ENCODE measurements at places on chromosomes 5 and 9.

- H3K36me3 ChIP-seq: no peaks in the 10 kb centered on the region
- no peak overlapping the region for H3K27ac ChIP-seq
- no peak overlapping the region for H3K4me3 ChIP-seq
- no peaks in the 10 kb centered on the region for H3K4me1 ChIP-seq
- DNase-seq: no peak
Observed at GRCh38 chr9:87703636-87704276, 22.2 kb upstream of the CTSL start.

- no peak overlapping the region for H3K4me3 ChIP-seq
- no peaks in the 10 kb centered on the region for H3K4me1 ChIP-seq
- no peaks in the 10 kb centered on the region for H3K27me3 ChIP-seq
- H3K27ac ChIP-seq: no peak overlapping the region
- DNase-seq: no peak
Observed at GRCh38 chr5:17769277-17769676, 135.0 kb downstream of the TAF11L14 start.

DNA sequence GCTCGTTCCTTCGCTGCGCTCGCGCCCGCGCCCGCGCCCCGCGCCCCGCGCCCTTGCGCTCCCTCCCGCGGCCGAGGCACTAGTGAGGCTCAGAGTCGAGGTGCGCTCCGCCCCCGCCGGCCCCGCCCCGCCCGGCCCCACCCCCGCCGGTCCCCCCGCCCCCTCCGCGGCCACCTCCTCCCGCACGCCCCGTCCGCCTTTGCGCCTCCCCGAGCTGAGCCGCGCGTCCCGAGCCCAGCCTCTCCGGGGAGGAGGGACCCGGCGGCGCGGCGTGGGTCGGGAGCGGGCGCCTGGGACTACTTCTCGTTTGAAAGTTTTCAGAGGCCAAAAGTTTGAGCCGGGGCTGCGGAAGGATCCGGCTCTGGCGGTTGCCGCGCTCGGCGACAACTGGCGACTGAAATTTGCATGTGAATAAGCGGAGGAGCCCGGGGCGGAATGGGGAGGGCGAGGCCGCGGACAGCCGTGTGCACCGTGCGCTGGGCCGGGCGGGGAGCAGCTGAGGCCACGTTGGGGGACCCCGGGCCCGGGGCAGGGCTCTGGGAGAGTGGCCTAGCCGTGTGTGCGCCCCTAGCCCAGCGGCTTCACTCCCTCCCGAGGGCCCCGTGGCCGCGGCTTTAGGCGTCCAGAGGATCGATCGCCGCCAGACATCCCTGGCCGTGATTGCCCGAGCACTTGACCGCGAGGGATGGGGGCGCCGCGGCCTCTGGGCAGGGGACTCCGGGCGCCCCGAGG is at the start of gene NOTCH1:
TSS of gene NOTCH1 (minus strand) at position 84 of the 732 bp plus-strand sequence. CDS start 262 bp downstream, outside the sequence.
- DNase-seq: peak; percentile 67
- H3K27me3 ChIP-seq: no peaks in the 10 kb centered on the region
- H3K4me1 ChIP-seq: peaks cover 6% of the 10 kb centered on the region
- H3K36me3 ChIP-seq: peaks cover 12% of the 10 kb centered on the region
- peak within 1 kb of the TSS; percentile 51 for H3K27ac ChIP-seq
- peak within 1 kb of the TSS; percentile 81 for H3K4me3 ChIP-seq

- DNase-seq: peak; percentile 31
- H3K36me3 ChIP-seq: no peaks in the 10 kb centered on the region
- H3K4me1 ChIP-seq: peaks cover 27% of the 10 kb centered on the region
- H3K27ac ChIP-seq: peak overlapping the region; percentile 7
Observed at GRCh38 chr5:133825631-133826289, 142.7 kb downstream of the C5orf15 start.

DNA sequence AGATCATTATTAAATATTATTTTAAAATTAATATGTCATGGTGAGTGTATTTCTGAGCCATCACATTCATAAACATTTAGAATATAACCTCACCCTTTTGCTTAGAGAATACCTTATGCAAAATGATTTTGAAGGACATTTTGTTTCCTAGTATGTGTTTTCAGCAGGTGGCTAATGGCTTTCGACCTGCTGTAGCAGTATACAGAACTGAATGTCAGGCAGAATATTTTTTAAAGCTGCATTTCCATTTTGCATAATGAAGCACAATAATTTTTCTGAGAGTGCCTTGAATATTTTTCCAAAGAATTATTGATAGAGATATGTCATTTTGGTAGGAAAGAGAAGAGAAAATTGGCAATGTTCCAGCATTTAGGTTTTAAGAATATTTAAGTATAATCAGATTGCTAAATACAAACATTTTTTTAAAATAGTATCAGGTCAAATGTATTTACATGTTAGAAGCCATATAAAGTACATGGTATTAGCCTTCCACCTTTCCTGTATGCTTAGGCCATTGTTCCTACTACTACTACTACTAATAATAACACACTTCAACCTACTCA is 42.3 kb downstream of the PAM start:
- H3K27ac ChIP-seq: no peak overlapping the region
- H3K4me3 ChIP-seq: no peak overlapping the region
- H3K4me1 ChIP-seq: peaks cover 53% of the 10 kb centered on the region
- no peak for DNase-seq
- H3K27me3 ChIP-seq: no peaks in the 10 kb centered on the region

- no peaks in the 10 kb centered on the region for H3K4me1 ChIP-seq
- no peak for DNase-seq
- H3K4me3 ChIP-seq: no peak overlapping the region
Observed at GRCh38 chr5:44691802-44692201, 116.9 kb upstream of the MRPS30 start.

DNA sequence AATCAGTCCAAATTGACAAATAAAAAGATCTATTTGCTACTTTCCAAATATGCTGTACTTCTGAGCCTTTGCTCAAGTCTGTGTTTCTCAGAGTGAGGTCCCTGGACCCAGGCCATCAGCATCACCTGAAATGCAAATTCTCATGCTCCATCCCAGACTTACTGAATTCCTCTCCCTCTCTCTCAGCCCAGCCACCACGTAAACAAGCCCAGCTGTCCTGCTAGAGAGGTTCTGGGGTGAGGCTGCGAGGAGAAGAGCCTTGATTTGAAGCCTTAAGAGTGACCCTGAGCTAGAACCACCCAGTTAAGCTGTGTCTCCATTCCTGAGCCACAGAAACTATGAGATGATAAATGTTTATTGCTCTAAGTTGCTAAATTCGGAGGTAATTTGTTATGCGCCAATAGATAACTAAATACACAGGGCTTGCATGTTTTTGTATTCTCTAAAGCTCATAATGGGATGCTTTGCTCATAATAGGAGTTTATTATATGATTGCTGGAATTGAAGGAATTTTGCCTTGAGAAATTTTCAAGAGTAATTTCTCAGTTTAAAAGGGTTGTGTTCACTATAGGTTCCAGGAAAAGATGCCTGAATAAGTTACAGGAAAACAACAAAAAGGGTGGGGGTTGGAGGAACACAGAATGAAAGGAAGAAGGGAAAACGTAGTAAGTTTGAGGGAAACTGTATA is 98.9 kb upstream of the SPATA31D4 start:
- H3K27me3 ChIP-seq: no peaks in the 10 kb centered on the region
- no peaks in the 10 kb centered on the region for H3K36me3 ChIP-seq
- no peak overlapping the region for H3K4me3 ChIP-seq
- no peak overlapping the region for H3K27ac ChIP-seq

DNA sequence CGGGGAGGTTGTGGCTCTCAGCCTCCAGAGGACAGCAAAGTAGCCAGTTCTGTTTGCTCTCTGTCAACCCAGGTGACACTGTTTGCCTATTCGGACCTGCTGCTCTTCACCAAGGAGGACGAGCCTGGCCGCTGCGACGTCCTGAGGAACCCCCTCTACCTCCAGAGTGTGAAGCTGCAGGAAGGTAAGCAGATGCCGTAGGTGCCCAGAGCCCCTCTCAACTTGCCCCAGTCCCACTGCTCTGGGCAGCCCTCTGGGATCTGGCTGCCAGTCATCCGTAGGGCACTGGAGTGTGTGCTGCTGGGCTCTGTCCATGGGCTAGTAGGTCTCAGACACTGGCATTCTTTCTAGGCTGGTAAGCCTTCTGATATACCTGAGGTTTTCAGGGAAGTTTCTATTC is 59.3 kb downstream of the RGS3 start:
- H3K27me3 ChIP-seq: no peaks in the 10 kb centered on the region
- H3K36me3 ChIP-seq: peaks cover 23% of the 10 kb centered on the region
- H3K27ac ChIP-seq: peak overlapping the region; percentile 86
- H3K4me3 ChIP-seq: peak overlapping the region; percentile 79

DNA sequence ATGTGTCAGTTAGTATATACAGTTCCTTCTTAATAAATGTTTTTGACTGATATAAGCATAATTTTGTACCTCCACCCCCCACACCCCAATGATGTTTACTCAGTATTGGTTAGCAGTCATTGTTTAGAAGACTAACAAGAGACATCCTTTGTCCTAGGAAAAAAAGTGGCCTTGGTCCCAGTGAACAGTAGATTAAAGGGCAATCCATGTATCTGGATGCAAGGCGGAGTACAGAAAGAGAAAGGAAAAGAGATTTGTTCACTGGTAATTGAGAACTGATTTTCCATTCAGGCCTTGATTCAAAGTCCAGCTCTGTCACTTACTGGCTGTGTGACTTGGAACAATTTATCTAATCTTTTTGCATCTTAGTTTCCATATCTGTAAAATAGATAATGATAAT is 4.6 kb downstream of the RALGPS1 start:
- DNase-seq: no peak
- no peaks in the 10 kb centered on the region for H3K27me3 ChIP-seq
- H3K27ac ChIP-seq: no peak overlapping the region
- peaks cover 3% of the 10 kb centered on the region for H3K36me3 ChIP-seq

GRCh38 chr5:67998709-67999261 is 216.8 kb upstream of the PIK3R1 start:
- H3K4me1 ChIP-seq: no peaks in the 10 kb centered on the region
- DNase-seq: no peak
- no peak overlapping the region for H3K4me3 ChIP-seq
- H3K27ac ChIP-seq: no peak overlapping the region
- peaks cover 10% of the 10 kb centered on the region for H3K27me3 ChIP-seq
- no peaks in the 10 kb centered on the region for H3K36me3 ChIP-seq

DNA sequence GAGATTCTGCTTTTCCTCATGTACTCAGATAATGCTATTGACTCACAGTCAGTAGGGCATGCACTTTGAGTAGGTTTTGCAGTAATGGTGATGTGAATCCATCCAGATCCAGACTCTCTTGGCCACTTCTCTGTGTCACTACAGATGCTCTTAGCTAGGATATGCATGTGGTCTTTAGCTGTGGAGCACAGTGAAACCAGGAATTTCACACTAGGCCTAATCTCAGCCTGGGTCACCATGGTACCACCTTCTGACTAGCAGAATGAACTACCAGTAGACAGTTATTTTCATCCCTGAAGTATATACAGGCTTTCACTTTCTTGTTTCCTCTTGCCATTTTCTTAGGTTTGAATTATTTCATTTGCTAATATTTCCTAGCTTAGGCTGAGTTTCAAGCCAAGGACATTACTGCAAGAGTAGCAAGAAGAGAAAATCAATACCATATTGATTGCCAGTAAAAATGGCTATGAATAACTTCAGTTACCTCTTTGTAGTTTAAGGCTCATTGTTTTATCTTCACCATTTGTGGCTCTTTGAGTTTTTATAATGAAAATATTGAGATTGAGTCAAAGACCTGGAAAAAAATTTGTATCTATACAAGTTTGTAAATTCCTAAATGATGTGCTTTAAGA is 28.4 kb upstream of the CSNK1G3 start:
- peaks cover 40% of the 10 kb centered on the region for H3K27me3 ChIP-seq
- no peaks in the 10 kb centered on the region for H3K36me3 ChIP-seq
- no peak for DNase-seq
- no peak overlapping the region for H3K27ac ChIP-seq
- H3K4me3 ChIP-seq: no peak overlapping the region

- H3K36me3 ChIP-seq: peaks cover 3% of the 10 kb centered on the region
- no peak for DNase-seq
Observed at GRCh38 chr5:129073111-129073510, 21.4 kb upstream of the ISOC1 start.

GRCh38 chr5:7474821-7475403 is 79.0 kb downstream of the ADCY2 start:
- H3K36me3 ChIP-seq: peaks cover 2% of the 10 kb centered on the region
- H3K4me3 ChIP-seq: no peak overlapping the region
- H3K27ac ChIP-seq: no peak overlapping the region
- no peaks in the 10 kb centered on the region for H3K27me3 ChIP-seq
- DNase-seq: no peak

DNA sequence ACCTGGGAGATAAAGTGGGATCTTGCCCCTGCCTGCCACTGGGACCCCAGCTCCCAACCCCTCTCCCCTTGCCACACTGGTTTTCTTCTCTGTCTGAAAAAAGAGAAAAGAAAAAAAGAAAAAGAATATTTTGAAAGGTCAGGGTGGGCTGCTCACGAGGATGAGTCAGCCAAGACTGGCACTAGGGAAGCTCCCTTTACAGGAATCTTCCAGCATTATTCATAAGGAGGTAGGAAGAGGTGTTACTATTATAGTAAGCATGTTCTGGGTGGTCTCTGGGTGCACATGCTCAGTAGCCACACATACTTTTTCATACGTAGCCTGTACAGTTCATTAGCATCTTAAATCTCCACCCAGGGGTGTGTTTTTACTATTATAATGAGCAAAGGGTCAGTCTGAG is 46.8 kb upstream of the HAND1 start:
- DNase-seq: no peak
- no peak overlapping the region for H3K4me3 ChIP-seq
- H3K4me1 ChIP-seq: no peaks in the 10 kb centered on the region
- no peak overlapping the region for H3K27ac ChIP-seq
- H3K27me3 ChIP-seq: peaks cover 44% of the 10 kb centered on the region

DNA sequence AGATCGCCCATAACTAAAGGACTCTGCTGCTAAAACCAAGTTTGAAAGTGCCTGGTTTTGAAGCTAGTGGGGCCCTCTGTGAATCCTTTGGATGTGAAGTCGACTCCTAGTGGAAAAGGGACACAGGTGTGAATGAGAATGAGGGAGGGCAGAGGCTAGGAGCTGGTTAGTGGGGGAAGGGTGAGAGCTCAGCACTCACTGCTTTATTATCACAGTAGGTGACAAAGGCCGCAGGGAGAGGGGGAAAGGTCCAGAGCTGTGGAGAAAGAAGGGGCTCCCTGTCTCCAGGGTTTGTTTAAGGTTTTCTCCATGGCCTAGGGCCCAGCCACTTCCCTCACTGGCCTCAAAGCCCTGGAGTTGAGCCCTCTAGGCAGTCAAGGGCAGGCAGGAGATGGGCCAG is 3.5 kb downstream of the HDHD3 start:
- peaks cover 13% of the 10 kb centered on the region for H3K36me3 ChIP-seq
- no peak overlapping the region for H3K27ac ChIP-seq
- DNase-seq: no peak

GRCh38 chr5:102433473-102433872 is 65.3 kb downstream of the SLCO6A1 start:
- H3K36me3 ChIP-seq: no peaks in the 10 kb centered on the region
- H3K4me3 ChIP-seq: no peak overlapping the region
- H3K27ac ChIP-seq: no peak overlapping the region
- no peaks in the 10 kb centered on the region for H3K27me3 ChIP-seq

- no peaks in the 10 kb centered on the region for H3K27me3 ChIP-seq
- no peaks in the 10 kb centered on the region for H3K4me1 ChIP-seq
- no peak for DNase-seq
- H3K4me3 ChIP-seq: no peak overlapping the region
Observed at GRCh38 chr9:107734256-107735013, 244.9 kb upstream of the KLF4 start.

Measured in central memory CD8-positive, alpha-beta T cell (primary cell).